Activated CD4-positive, alpha-beta T cell treated with anti-CD3 and anti-CD28 coated beads, Interleukin-2, amount 50 U/mL, for 16 hours (primary cell): ENCODE measurements at places on chromosomes 4 and X.
A peak's percentile ranks its signal among the peaks of the same experiment; 100 is the strongest.

DNA sequence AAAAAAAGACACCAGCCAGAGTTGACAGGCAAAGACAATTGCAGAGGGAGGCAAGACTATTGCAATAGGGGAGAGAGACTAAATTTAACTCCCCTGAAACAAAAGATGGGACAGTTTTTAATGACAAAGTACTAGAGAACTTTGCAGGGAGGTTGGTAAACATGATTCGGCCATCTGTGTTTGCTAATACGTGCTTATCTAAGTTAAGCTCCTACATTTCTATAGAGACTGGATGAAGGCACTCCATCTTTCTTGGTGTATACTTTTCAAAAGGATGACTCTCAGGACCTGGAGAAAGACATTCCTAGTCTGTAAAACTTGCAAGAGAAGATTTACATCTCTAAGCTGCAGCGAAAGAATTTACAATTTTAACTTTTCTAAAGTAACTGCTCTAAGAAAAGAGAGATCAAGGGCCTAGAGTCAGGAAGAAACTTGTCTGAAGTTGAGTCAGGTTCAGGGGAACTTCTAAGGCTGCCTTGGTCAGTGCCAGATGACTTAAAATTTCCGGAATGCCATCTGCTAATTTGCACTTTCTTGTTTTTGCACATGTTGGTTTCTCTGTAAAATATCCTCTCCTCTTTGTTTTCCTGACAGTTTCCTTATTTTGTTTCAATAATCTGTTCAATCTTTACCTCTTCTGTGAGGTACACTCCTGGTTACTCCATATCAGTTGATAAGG, 10.6 kb downstream of the ADAM29 start:
- DNase-seq, result no peak

GRCh38 chr4:8321771-8322170, 52.2 kb downstream of the HTRA3 start:
- no peak for DNase-seq

DNA sequence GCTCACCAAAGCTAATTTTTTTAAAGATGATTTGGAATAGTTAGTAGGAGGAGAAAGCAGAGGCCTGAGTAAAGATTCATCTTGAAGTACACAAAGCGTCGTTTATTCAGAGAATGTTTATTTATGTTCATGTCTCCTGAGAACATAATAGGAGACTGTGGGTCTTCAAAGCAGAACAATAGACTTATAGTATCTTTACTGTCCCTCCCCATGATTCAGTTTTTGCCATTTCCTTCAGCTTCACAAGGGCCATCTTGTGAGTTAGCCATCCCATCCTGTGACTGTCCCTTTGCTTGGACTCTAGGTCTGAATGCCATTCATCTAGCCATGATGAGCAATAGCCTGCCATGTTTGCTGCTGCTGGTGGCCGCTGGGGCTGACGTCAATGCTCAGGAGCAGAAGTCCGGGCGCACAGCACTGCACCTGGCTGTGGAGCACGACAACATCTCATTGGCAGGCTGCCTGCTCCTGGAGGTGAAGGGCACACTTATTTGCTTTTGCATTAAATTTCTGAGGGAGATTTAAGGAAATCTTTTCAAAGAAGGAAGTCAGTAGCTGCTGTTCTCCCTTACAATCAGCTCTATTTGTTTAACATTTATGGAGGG, 105.8 kb downstream of the NFKB1 start:
- DNase-seq, result no peak

GRCh38 chr4:2168469-2169319, 73.2 kb downstream of the HAUS3 start:
- DNase-seq, result no peak

- no peak for DNase-seq
These were observed 1.3 kb upstream of the RGS12 start for GRCh38 chr4:3291411-3291968.

DNA sequence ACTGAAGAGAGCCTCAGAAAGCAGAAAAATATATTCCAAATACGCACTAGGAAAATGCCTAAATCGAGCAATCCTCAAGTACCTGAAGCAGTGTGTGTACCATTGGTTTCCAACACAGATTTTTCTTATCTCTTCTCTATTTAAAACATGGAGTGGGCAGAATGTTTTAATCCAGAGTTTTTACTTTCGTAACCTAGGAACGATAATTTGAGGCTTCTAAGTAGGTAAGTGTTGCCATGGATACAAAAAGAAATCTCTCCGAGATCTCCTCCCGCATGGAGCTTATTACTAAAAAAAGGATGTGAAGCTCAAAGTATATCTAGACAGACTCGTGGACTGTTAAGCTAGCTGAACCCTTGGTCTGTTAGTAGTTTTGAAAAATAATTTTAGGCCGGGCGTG, 23.0 kb upstream of the OTUD4 start:
- no peak for DNase-seq

- DNase-seq, result no peak
These were observed 15.2 kb upstream of the HERC5 start for GRCh38 chr4:88441696-88442095.

- no peak for DNase-seq
These were observed 198.9 kb downstream of the MID1IP1 start for GRCh38 chrX:38999967-39000745.

GRCh38 chrX:6729626-6730025, 194.7 kb upstream of the VCX3A start:
- DNase-seq, result no peak

DNA sequence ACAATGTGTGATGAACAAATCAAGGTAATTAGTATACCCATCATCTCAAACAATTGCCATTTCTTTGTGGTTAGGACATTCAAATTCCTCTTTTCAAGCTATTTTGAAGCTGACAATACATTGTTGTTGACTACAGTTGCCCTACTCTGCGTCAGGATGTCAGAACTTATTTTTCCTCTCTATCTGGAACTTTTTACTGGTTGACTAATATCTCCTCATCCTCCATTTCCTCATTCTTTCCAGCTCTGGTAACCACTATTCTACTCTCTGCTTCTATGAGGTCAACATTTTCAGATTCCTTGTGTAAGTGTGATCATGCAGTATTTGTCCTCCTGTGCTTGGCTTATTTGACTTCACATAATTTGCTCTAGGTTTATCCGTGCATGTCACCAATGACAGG, 240.5 kb upstream of the HS3ST1 start:
- no peak for DNase-seq

- DNase-seq, result no peak
These were observed 159.3 kb upstream of the GALNT7 start for GRCh38 chr4:173009129-173009823.

DNA sequence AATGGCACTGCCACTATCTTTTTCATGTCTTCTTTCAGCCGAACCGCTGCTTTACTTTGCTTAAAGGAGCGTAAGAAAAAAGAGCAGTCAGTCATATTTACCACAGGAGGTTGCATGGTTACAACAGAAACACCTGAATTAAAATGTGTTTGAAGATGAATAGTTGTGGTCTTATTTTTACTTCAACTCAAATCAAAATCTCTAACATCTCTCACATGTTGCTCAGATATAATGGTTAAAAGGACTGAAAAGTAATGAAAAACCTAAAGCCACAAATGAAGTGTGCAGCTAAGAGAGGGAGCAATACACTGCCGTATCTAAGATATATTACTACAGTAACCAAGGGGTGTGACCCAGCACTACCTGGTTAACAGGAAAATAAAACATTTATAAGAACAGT, 27.4 kb downstream of the FAM13A start:
- peak; percentile 12 for DNase-seq

- no peak for DNase-seq
These were observed 74.5 kb upstream of the HS3ST1 start for GRCh38 chr4:11503166-11503565.

GRCh38 chrX:122445466-122445865, 738.6 kb upstream of the GRIA3 start:
- no peak for DNase-seq

DNA sequence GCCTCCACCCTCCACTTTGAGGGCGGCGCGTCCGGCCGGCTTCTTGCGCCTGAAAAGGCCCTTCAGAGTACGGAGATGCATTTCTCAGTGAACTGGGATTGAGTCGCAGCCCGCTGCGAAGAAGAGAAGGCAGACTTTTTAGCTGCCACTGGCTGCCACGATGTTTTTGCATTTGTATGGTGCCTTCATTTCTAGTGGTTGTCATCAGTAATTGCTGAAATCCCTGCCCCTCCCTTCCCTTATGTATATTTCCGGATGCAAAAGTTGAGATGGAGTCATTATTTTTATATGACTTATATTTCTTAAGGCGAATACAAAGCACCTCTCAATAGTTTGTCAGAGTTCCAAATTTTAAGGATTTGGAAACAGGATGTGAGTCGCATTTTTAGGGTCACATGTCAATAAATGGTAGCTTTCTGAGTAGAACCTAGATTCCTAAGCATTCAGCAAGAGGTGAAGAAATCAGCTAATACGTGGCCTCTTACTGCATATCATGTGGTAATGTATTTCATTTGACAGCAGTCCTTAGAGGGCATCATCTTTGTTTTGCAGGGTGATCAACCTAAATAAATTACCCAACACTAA, 658 bp downstream of the ATP6AP2 start:
- DNase-seq, result peak; percentile 6

- no peak for DNase-seq
These were observed 58.1 kb downstream of the PHEX start for GRCh38 chrX:22090181-22090580.

DNA sequence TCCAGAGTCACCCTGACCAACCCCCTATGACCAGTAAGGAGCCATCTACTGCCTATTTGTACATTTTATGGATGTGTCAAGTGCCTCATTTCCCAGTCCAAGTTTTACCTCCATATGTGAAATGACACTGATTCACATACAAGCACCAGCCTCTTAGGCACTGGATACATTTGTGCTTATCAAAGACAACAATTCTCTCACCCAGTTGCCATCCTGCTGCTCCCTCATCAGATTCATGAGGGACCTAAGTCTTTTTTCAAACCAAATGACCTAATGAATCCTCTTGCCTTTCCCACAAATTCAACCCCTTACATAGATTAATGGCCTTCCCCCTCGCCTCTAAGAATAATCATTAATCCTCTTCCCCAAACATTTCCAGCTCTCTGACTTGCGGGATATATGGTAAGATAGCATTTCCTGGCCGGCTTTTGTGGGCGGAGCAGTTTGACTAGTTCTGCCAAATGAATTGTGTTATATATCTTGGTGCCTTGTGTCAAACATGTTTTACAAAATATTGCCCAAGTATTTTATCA, 233.9 kb downstream of the ARAP2 start:
- no peak for DNase-seq

GRCh38 chrX:139202742-139203420, 327.7 kb upstream of the F9 start:
- no peak for DNase-seq

- no peak for DNase-seq
These were observed 220.6 kb upstream of the ZC4H2 start for GRCh38 chrX:65196758-65197360.

DNA sequence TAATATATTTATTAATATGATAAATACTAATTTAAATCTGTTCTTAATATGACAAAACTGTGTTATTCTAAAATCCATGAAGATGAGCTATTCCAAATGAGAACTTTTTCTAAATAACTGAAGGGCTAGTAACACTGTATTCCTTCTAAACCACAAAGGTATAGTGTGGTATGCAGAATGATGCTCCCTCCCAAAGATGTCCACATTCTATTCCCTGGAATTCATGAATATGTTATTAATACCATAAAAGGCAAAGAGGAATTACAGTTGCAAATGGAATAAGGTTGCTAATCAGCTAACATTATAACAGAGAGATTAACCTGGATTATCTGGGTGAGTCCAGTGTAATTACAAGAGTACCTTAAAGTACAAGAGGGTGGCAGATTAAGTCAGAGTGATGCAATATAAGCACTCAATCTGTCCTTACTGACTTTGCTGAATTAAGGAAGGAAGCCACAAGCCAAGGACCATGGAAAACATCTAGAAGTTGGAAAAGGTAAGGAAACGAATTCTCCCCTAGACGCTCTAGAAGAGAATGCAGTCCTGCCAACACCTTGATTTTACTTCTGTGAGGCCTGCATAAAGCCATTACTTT, 20.7 kb upstream of the MAB21L2 start:
- DNase-seq, result no peak

GRCh38 chrX:80876877-80877276, 67.2 kb upstream of the BRWD3 start:
- peak; percentile 41 for DNase-seq

DNA sequence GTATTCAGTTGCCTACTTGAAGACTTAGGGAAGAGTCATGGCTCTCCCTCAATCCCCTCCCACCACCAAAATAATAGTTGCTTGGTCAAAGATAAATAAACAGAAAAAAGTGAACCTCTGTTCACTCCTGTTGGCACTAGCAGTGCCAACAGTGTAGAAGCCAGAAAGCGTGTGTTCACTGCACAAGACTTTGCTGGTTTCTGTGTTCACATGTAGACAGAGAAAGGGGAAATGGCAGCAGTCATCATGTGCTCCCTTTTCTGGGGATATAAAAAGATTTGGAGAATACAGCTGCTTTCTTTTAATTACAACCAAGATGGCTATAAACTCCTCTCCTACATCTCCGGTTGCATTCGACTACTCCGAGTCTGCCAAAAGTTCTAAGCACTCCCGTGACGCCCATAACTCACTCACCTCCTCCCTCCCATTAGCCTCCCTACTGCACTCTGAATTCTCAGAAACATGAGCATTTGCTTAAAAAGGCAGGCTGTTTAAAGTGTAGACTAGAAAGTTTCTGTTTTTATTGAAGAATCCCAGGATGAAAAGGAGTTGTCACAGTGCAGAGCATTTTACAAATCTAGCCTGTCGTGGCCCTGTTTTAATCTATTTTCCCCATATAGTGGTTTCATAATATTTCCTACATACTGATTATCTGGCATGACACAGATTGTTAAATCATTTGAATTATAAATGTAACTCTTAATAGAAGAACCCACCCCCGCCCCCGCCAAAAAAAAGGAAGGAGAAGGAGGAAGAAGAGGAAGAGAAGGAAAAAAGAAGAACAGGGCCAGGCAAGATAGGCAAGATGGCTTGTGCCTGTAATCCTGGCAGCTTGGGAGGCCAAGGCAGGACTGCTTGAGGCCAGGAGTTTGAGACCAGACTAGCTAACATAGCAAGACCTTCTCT, 16.7 kb downstream of the LGI2 start:
- DNase-seq, result no peak

- DNase-seq, result no peak
These were observed 12.8 kb downstream of the SCARB2 start for GRCh38 chr4:76200771-76201231.

DNA sequence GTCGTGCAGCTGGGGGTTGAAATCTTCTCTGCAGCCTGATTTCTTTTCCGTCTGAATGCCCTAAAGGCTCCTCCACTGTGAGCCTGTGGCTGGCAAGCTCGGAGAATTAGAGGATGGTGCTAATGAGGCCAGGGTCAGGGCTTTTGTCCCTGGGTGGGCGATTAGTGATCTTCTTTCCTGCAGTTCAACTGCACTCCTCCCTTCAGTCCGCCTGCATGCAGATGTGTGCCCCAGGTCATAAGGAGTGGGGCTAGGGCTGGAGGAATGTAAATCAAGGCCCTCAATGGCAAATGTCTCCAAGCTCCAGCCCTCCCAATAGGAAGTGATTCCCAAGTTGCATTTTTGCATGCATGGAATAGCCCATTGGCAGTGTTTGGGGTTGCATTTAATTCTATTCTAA, 405.0 kb downstream of the AFF2 start:
- DNase-seq, result no peak

- no peak for DNase-seq
These were observed 236.1 kb upstream of the FTHL17 start for GRCh38 chrX:31307952-31308351.

- no peak for DNase-seq
These were observed 90.3 kb upstream of the TEX13D start for GRCh38 chrX:124242131-124242530.

GRCh38 chr4:176837169-176837895, 44.6 kb upstream of the VEGFC start:
- DNase-seq, result no peak

GRCh38 chr4:48336146-48336870, 5.0 kb upstream of the SLAIN2 start:
- no peak for DNase-seq
